Stimulated activated CD4-positive, alpha-beta T cell treated with anti-CD3 and anti-CD28 coated beads, Interleukin-15, amount 100 ng/mL, for 24 hours (primary cell): ENCODE measurements at places on chromosomes 5 and 9.
A peak's percentile ranks its signal among the peaks of the same experiment; 100 is the strongest.

GRCh38 chr9:90815183-90815943 is 13.7 kb downstream of the SYK start:
- DNase-seq = peak; percentile 27

GRCh38 chr5:39100851-39101396 is 26.7 kb upstream of the RICTOR start:
- DNase-seq = no peak

GRCh38 chr5:138662599-138662998 is 87.4 kb upstream of the HSPA9 start:
- peak; percentile 54 for DNase-seq

DNA sequence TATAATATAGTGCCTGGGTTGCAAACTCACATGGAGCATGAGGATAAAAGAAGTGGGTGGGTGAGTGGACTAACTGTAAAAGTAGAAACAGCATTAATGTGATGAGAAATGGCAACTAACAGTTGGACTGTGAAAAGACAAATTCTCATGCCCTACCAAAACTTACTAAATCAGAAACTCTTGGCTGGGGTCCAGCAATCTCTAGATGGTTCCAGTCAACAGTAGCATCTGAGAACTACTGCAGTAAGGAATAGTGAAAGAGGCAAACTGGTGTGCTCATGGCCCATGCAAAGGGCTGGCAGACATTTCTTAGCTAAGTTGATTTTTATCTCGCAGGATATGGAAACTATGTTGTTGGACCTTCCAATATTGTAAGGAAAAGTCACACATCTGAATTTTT is 150.3 kb downstream of the PIK3R1 start:
- DNase-seq = no peak

GRCh38 chr5:157177953-157178352 is 2.7 kb upstream of the ITK start:
- DNase-seq = no peak

GRCh38 chr9:105681724-105682123 is 12.6 kb upstream of the TMEM38B start:
- DNase-seq = no peak

DNA sequence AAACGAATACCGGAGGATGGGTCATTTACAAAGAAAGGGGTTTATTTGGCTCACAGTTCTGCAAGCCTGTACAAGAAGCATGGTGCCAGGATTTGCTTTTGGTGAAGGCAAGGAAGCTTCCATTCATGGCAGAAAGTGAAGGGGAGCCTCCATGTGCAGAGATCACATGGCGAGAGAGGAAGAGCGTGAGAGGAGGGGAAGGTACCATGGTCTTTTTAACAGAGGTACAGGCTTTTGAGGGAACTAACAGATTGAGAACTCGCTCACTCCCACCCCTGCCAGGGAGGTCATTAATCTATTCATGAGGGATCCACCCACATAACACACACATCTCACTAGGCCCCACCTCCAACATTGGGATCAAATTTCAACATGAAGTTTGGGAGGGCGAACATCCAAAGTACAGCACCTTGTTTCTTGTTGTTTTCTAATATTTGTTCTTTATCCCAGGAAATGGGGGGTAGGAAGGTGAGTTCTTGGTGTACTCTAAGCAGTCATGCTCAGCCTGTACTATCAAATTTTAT is 18.5 kb downstream of the TMC1 start:
- DNase-seq = no peak

DNA sequence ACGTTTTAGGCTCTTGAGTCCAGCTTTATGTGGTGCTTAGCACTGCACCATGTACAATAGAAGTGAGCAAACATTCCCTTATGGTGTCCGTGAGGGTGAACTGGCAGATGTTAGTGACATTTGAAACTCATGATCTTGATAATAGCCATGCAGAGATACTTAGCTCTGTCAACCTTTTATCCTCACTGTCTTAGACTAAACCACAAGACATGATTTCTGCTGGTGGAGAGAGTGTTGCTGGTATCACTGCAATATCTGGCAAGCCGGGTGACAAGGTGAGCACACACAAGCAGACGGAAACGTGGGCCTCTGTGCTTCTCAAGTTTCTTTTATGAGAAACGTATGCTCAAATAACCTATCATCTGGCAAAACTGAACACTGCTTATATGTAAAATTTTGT is 68.4 kb downstream of the CAST start:
- DNase-seq = no peak
